NCI-H1417 (cell line): ENCODE measurements at places on chromosomes 2 and 18.
A peak's percentile ranks its signal among the peaks of the same experiment; 100 is the strongest.

DNA sequence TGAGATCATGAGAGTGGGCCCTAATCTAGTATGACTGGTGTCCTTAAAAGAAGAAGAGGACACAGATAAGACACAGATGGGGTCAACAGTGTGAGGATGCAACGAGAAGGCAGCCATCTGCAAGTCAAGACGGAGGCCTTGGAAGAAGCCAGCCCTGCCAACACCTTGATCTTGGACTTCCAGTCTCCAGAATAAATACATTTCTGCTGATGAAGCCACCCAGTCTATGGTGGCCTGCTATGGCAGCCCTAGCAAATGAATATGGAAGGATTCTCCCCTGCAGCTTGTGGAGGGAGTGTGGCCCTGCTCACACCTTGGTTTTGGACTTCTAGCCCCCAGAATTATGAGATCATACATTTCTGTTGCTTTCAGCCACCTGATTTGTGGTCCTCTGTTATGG is 12.3 kb downstream of the CTIF start:
- no peak for DNase-seq

GRCh38 chr18:8765783-8766463 is 60.6 kb downstream of the MTCL1 start:
- no peak for DNase-seq

GRCh38 chr18:39959839-39960238 is 1995.2 kb upstream of the PIK3C3 start:
- DNase-seq: no peak

DNA sequence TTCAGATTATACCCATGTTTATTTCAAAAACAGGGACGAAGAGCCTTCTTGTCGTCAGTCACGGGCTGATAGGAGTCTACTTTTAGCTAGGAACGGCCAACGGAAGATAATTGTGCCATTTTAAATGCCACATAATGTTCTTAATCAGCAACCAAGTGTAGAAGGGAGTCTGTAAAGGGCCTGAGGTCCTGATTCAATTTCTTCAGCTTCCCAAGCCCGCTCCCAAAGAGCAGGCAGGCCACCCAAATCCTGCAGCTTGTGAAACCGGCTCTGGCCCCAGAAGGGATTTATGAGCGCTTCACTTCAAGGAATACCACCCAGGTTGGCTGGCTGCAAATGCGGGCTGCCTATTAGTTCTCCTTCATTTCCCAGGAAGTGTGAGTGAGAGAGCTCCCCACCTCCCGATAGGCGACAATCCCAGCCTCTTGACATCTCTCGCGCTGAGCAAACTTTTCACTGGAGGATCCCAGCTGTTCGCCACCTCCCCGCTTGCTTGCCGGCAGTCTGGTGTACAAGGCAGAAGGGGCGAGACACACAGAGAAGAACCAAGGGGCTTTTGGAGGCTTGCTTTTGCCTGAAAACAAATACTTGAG is 272.9 kb downstream of the CDH20 start:
- DNase-seq: no peak

DNA sequence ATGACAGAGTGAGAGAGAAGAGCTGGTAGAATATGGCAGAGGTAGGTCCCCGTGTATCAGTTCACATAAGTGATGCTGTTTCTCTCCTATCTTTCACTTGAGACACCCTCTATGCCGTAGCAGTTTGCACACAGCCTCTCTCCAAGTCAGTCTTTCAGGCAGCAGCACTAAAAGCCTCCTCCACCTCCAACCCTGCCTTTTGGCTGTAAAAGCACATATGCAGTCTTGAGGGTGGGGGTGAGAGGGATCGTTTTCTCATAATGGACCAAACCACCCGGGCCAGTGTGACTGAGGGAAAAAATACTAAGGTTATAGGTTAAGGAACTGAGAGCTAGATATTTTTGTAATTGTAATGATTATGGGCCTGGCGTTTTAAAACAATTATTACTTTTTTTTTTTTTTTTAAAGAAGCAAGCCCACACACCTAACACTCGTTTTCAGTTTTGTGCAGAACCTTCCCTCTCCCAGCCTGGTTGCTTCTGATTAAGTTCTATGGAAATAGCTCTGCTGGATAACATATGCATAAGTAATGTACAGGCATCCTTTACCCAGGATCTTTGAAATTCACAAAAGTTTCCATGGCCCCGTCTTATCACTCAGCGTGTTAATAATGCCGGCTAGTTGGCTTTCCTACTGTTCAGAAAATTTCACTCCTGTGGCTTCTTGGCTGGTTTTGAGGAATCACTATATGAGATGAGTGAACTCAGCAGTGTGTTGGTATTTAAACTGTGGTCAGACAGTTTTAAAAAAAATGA is 112.2 kb upstream of the MEIS1 start:
- no peak for DNase-seq

GRCh38 chr18:9365406-9365805 is 30.8 kb downstream of the TWSG1 start:
- no peak for DNase-seq

DNA sequence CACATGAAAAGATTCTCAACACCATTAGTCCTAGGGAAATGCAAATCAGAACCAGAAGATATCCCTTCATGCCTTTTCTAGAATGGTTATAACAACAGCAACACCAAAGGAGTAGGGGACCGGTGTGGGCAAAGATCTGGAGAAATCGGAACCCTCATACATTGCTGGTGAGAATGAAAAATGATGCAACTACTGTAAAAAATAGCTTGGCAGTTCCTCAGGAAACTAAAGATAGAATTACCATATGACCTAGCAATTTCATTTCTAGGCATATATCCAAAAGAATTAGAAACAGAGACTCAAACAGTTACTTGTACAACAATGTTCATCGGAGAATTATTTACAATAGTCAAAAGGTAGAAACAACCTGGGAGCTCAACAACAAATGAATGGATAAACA is 29.2 kb upstream of the CDH7 start:
- no peak for DNase-seq

- DNase-seq: no peak
Observed at GRCh38 chr2:239305771-239306170, 95.0 kb downstream of the HDAC4 start.

- no peak for DNase-seq
Observed at GRCh38 chr18:49704334-49704733, 109.0 kb downstream of the ACAA2 start.

- peak; percentile 79 for DNase-seq
Observed at GRCh38 chr18:75210274-75211001, at the start of gene TSHZ1. TSHZ1 (plus strand) TSS chr18:75210797; CDS start chr18:75211877, 1,080 bp downstream.

- peak; percentile 85 for DNase-seq
Observed at GRCh38 chr2:9139491-9140443, 66.8 kb upstream of the ASAP2 start.

DNA sequence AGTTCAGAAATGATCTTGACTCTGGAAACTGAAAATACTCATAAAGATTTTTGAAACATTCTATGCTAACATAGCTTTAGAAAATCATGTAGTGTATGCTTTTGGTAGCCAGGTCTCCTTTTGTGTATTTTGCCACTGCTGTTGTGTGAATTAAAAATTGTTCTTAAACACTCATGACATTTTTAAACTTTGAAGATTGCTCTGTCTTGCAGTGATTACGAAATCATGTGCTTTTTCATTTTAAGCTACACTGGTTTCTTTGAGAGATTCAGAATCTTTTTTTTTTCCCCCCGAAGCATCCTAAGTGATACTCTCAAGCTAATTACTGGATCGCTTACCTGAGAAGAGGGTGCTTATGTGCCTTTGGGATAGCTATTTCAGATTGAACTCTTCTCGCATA is 60.0 kb downstream of the ANKRD12 start:
- DNase-seq: no peak

GRCh38 chr2:109460553-109461324 is 153.0 kb downstream of the SEPTIN10 start:
- DNase-seq: no peak
